ENCODE measurements at places on chromosomes 11 and 22.

- DNase-seq: peak; percentile 63
These were observed 705 bp downstream of the PTPRJ start for GRCh38 chr11:47980907-47981621.

DNA sequence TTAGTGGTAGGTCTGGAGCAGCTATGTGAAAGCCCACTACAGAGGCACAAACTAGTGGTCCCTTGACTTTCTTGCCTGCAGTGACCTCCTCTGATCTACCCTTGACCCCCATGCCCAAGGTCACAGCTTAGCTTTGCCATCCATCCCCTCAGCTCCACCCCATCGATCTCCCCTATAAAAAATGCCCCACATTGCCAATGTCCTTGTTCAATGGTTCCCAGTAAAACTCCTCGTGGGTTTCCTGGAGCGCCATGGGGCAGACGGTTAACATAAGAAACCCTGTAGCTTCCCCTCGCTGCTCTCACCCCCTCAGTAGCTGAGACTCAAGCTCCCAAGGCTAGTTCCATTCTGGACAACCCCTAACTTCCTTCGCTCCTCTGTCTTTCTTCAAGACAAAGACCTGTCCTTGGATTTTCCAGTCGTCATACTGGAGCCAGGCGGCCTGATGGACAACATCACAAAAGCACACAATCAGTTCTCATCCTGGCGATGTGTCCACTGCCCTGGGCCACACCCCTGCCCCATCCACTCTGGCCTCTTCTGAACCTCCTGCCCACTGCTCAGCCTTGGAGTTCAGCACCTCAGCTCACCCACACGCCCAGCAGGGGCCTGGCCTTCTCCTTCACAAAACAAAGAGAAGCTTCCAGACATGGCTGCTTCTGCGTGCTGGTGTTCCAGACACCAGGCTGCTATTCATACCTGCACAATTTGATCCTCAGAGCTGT, 1429.3 kb downstream of the BRD1 start:
- DNase-seq: no peak

DNA sequence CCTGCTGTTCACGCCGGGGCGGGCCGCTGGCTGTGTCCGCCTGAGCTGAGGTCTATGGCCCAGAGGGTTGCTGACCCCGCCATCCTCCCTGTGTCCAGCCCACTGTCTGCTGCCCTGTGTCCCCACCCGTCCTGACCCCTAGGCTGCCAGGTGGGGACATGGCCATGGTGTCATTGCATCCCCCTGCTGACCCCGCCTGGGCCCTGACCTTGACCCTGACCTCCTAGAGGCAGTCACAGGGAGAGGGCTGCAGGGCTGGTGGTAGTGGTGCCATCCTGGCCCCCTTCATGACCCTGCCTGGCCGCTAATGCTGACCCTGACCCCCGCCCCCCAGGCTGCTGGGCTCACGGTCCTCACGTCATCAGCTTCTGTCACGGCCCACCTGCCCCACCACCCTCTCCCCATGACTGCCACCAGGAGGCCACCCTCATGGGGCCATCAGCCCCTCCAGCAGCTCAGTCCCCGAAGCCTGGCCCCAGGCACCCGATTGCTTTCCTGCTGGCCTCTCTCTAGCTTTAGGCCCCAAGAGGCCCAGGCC, 285.9 kb downstream of the BRD1 start:
- DNase-seq: no peak

DNA sequence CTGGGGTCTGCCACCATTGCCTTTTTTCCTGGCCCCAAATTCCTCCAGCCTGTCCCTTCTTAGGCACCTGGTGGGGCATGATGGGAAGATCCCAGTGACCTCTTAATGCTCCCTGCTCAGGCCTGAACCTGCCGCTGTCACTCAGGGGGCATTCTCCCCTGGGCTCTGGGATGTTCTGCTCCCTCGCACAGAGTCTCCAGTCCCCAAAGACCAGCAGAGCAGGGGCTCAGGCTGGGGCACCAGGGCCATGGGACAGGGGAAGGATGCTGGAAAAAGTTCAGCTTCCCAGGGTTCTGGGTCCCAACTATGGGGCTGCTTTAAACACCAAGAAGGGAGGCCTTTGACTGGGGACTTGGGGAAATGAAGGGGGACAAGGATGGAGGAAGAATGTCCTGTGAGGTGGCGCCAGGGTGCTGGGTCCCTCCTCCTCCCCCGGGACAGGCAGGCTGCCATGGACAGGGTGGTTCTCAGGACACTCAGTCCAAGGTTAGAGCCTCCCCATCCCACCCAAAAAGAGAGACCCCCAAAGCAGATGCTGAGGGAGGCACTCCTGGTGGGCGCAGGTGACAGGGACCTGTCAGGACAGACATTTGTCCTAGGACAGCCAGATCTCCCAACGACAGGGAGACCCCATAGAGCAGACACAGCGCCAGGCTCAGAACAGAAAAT, 30.8 kb downstream of the IGLL5 start:
- DNase-seq: no peak

GRCh38 chr22:44004104-44004460, 20.0 kb upstream of the PARVB start:
- DNase-seq: no peak

GRCh38 chr11:3225826-3226750, 6.1 kb downstream of the MRGPRE start:
- no peak for DNase-seq

DNA sequence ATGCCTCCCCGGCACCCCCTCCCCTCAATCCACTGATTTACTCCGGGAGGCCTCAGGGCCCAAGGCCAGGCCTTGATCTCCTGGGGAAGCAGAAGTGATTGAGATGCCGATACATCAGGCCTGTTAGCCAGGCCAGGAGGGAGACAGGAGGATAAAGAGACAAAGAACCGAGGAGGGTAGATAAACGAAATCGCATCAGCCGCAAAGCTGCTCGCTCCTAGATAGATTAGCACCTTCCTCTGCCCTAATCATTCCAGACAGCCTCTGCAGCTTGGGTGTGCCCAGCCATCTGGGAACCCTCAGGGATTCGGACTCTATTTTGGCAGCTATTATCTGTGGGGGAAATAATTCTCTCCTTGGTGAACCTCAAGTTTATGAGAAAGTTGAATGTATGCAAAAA, 121.2 kb downstream of the ABTB2 start:
- DNase-seq: no peak

DNA sequence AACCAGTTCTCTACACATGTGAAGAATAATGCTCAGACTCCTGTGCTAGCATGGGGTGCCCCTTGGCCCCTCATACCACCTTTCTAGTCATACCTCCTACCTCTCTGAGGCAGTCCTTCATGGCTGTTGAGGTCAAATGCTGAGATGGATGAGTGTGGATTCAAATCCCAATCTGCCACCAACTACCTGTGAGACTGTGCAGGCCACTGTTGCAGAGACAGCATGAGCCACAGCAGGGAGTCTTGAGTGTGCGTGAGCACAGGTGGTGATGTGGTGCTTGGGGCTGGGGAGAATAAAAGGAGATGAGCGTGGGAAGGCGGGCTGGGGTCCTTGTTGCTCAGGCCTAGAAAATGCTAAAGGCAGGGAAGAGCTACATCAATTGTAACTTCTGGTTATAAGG, 218.0 kb upstream of the E2F8 start:
- no peak for DNase-seq

GRCh38 chr11:83601201-83601913, 315.2 kb upstream of the CCDC90B start:
- no peak for DNase-seq

DNA sequence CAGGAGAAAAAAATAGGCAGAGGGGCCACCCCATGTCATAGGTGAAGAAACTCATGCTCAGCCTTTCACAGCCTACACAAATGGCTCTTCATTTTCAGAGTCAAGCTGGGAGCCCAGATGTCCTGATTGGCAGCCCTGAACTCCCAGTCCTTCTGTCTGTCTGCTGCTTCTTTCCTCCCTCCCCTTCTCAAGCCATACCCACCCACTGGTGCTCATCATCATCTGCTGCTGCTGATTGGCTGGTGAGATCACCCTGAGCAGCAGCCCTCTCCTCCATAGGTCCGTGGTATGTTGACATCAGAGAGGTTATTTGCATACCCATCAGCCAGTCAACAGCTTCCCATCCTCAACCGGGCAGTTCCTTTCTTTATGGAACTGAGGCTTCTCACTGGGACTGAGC, 46.1 kb upstream of the PRDM11 start:
- no peak for DNase-seq

DNA sequence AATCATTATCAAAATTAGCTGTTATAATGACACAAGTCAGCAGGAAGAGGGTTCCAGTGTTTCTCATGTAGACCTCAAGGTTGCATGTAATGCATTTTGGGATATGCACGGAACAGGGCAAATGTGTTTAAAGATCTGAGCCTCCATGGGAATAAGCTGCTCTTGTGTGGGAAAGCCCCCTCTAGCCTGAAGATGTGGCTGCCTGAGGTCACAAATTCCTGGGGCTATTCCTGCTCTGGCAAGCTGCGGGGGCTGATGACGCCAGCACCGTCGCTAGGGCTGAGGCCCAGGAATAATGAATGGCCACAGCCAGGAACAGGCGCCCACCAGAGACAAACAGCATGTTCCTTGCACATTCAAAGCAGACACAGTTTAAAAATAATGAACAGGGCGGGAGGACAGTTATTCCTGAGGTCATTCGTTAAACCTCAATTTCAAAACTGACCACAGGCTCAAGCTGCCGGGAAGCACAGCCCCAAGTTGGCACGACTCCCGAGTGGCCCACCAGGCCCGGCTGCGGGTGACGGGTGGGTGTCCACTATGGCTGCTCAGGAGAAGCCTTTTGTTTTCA, 11.7 kb downstream of the OSBPL5 start:
- no peak for DNase-seq

DNA sequence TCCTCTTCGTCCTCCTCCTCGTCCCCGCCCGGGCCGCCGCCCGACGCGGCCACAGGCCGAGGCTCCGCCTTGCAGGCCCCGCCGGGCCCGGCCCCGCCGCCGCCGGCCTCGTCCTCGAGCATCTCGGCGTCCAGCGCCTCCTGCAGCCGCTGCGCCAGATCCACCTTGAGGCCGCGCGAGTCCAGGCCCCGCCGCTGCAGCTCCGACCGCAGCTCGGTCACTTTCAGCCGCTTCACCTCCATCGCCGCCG, 417 bp downstream of the HNRNPUL2 start:
- DNase-seq: no peak
